ENCODE measurements at places on chromosomes 11 and 22.

DNA sequence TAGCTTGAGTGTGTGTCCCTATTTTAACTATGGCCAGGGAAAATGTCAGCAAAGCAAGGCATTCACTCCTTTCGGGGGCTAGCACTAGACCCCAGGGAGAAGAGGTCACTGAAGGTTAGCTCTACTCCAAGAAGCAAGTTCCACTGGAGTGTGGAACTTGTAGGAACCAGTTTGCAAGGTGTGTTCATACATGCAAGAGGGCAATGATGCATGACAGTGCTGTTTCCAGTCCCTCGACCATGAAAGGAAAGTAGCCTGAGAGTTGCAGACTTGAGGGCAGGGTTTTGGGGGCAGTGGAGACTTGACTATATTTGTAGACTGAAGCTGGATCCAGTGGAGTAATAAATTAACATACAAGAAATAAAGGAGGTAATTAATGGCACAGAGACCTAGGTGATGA, 21.6 kb upstream of the SLC36A4 start:
- no peak for DNase-seq

DNA sequence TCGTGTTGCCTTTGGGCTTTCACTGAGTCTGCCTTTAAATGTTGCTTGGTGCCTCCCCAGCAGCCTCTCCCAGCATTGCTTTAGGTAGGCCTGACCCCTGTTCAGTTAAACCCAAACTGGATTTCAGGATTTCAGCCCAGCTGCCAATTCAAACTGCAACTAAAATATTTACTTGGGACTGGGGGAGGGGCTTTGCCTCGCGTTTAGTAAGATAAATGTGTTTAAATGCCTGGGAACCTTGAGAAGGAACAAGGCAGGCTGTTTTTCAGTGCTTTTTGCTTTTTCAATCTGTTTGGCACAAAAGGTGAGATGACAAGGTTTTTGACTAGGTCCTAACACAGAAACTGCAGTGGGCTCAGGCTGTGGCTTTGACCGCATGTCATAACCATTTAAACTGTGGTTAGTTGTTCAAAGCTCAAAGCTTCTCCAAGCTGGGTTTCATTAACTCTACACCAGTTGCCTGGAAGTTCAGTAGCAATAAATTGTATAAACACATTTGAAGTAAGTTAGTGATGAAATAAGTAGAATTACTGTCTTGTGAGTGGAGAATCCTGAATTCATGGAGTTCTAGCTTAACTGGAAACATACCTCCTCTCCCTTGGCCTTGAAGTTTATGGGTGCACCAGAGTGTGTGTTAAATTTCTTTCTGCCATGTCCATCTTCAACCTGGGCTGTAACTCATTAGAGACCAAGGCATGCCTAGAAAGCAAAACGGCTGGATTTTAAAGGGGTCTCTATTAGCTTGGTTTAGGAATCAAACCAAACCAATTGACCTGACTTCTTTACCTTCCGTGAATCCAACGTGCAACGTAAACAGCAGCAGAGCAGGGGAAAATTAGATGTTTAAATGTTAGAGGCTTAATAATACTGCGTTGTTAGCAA, 3.6 kb downstream of the PKNOX2 start:
- DNase-seq, result no peak

- DNase-seq, result no peak
These were observed 7.6 kb downstream of the OR9G4 start for GRCh38 chr11:56740886-56741285.

DNA sequence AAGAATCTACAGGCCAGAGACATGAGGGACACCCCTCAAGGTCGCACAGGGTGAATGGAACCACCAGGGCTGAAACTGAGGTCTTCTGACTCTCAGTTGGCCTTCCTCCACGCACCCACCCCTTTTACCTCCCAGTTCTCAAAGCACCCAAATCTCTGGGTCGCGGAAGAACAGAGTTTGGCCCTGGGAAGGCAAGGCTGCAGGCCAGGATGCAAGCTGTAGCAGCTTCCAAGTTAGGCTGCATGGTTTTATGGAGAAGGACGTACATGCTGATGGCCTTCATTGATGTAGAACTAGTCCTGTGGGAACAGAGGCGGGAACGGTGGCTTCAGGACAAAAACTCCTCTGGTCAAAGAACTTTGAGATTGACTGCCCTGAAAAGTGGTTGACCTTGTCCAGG, 143.5 kb upstream of the B3GAT1 start:
- no peak for DNase-seq

DNA sequence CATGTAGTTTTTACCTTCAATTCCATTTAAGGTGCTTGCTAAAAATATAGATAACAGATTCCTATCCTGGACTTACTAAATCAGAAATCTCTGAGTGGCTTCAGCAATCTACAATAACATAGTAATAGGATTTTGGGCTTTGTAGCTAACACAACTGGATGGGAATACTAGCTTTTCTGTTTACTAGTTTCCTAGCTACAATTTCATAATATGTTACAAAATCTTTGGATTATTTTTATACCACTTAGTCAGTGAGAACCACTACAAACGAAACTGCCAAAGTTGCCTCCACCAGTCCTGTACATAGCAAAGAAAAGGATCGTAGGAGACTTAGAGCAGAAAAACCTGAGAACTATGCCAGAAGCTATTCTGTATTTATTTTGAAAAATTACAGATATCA, 87.7 kb upstream of the ANO3 start:
- no peak for DNase-seq

DNA sequence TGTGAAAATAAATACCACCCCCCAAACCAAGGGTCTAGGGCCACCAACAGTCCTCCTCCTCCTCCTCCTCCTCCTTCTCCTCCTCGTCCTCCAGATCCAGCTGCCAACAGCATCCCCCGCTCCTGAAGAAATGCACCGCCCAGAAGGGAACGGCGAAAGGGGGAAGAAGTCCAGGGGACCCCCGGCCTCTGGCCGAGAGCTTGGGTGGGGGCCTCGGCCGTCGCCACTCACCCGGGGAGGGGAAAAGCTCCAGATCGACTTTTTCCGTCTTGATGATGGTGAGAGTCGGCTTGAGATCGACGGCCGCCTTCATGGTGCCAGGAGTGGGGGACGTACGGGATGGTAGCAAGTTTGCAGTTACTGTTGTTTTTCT, 65.7 kb downstream of the ETS1 start:
- DNase-seq, result no peak

GRCh38 chr11:77083566-77084245, 16.9 kb downstream of the CAPN5 start:
- no peak for DNase-seq

DNA sequence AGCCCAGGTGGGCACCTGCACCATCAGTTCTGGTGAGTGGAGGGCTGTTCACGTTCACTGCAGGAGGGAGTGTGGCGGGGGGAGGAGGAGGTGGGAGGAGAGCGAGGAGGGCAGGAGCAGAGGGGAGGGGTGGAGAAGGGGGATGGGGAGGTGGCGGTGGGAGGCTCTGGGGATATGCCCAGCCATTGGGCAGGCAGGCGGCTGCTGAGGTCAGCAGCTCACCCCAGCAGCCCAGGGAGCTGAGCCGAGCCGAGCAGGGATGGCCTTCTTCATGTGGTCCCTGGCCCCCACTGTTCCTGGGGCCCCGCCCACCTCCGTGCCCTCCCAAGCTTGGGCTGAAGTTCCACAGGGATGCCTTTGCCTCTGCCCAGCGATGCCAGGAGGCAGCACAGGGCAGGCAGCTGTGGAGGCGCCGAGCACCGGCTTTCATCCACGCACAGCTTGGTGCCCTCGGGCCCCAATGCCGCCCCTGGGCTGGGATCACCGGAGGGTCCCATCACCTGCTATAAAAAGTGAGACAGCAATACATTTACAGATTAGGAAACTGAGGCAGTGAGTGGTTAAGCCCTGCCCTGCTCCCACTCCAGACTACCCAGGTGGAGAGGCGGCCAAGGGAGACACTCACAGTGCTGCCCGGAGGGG, 21.6 kb downstream of the RTN4R start:
- DNase-seq, result no peak

DNA sequence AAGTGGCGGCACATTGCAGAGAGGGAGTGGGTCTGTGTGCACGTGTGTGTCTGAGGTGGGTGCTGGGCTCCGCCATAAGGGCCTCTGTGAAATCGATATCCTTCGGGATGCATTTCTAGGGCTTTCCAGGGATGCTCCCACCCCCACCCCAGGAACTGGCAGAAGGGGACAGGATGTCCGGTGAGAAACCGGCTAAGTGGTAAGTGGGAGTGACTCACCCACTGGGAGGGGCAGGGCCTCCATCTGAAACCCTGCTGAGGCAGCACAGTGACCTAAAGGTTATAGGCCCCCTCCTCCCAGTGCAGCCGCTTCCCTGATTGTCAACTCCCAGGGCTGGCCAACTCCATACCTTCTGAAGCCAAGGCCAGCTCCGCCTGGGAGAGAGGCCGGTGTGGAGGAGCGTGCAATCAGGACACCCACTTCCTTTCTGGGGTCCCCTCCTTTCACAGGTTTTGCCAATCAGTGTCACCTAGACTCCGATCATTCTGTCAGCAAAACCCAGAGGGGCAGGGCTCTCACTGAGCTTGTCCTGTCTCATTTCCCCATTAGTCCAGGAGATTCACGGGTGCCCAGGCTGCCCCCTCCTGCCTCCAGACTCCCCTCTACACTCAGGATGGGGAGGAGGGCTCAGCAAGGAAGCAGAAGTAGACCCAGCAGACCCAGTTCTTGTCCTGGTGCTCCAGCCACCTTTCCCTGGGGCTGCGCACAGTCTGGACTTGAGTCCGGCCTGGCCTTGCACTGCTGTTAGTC, 44.5 kb downstream of the NECTIN1 start:
- no peak for DNase-seq

DNA sequence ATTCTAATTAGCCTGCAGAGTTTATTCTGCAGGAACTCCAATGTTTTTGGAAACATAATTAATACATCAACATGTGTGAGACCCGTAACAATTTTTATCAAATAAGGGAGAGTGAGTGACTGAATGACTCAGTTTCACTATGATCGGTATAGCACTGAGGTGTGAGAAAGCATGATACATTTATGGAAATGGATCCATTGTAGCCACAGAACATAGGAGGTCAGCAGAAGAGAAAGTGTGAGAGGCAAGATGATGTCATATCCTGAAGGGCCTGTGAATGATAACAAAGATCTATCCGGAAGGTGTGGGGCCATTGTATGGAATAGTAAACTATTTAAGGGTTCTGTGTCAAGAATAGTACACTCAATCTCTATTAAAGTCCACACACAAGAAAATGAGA, 1406.1 kb upstream of the TENM4 start:
- no peak for DNase-seq

DNA sequence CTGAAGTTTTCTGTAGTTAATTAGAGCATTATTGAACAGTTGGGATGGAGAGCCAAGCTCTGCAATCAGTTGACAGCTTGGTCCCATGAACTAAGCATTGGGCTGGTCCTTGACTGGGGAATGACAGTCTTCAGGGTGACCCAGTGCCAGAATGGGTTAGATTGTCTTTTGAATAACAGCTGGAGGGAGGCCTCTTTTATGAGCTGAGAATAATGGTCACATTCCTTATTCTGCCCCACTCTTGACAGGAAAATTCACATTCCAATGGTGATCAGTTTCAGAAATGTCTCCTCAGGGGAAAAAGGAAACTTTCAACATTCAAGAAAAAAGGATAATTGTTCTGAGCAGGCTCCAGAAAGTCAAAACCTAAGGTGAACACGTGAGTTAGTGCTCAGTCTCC, 113.9 kb downstream of the KIRREL3 start:
- no peak for DNase-seq

- DNase-seq, result no peak
These were observed 25.8 kb upstream of the DAGLA start for GRCh38 chr11:61654397-61654829.

DNA sequence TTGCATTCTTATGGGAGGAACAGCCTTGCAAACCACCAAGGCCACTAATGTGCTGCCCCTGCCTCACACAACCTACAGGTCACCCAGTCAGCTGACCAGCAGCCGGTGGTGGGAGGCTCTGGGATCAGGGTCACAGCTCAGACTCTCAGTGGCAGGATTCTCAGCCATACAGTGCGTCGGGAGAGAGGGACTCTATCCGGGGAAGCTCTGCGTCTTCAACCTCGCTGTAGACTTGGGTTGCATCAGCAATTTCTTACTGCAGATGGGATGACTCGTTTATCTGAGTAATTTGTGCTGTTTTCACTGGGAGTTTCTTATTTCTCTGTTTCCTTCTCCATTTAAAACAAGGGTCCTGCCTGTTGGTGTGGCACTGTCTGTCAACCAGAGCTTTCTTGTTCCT, 257.7 kb downstream of the TBC1D22A start:
- DNase-seq, result no peak

- peak; percentile 82 for DNase-seq
These were observed at the start of gene ST3GAL4 for GRCh38 chr11:126355324-126355925. Gene ST3GAL4, plus strand, starts transcription at chr11:126355686. Its CDS starts 50,470 bp downstream, at chr11:126406156.

GRCh38 chr11:78168539-78169477, 19.6 kb downstream of the KCTD21 start:
- no peak for DNase-seq

- DNase-seq, result peak; percentile 58
These were observed 191.0 kb downstream of the NAV2 start for GRCh38 chr11:19903620-19904069.

DNA sequence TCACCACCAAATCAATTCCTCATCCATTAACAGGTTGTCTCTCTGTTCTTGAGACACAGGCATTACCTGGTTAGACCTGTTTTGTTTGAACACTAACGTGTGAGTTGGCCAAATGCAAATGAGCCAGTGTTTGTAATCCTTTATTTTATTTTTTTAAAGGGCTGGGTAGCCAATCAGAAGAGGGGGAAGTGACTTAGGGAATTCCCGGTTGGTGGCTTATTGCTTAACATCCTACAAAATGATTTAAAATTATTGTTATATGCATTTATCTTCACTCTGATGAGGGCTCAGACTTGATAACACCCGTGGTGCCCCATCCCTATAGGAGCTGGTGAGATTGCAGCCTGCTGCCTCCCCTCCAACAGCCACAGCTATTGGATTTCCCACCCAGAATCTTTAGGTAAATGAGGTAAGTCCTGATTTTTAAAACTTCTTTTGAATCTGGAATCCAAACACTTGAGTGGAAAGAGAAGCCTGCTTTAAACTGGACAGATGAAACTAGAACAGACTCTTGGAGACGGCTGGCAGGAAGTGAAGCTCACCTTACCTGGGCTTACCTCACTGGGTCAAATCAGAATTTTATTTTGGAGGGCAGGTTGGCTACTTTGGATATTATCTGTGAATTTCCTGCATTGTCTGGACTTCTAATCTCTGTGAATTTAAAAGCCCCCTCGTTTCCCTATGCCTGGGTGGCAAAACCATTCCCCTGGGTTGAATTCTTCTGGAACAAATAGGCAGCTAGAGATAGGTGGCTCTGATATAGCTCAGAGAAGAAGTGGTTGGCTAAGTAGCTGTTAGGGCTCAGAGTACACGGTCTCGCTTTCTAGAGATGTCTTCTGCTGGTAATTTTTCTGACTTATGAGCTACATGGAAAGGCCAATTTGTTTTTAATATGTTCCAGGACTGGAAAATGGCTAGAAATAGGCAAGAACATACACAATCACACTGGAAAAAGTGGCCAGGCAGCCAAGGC, at the start of gene EHF:
TSS of gene EHF (plus strand) at position 274 of the 973 bp plus-strand sequence. CDS start 21,538 bp downstream, outside the sequence.
- no peak for DNase-seq
